Stimulated activated CD8-positive, alpha-beta memory T cell treated with anti-CD3 and anti-CD28 coated beads, Interleukin-4, amount 100 ng/mL, for 1 hour (primary cell): ENCODE measurements at places on chromosomes 12 and 14.
A peak's percentile ranks its signal among the peaks of the same experiment; 100 is the strongest.

DNA sequence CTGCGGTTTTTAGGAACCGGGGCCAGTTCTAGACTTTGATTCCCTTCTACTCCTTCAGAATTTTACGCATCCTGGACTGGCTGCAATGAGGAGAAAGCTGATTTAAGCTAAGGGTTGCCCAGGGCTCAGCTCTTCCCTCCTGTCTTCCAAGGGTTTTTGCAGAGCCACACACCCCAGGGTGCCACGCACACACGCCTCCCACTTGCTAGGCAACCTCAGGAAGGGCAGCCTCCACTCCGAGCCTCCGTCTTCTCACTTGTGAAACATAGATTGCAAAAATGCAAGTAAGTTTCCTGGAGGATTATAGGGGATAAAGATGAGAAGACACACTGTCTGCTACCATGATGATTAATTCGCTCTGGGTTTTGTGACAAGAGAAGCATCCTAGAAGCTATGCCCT is 31.7 kb downstream of the NOS1 start:
- no peak for DNase-seq

DNA sequence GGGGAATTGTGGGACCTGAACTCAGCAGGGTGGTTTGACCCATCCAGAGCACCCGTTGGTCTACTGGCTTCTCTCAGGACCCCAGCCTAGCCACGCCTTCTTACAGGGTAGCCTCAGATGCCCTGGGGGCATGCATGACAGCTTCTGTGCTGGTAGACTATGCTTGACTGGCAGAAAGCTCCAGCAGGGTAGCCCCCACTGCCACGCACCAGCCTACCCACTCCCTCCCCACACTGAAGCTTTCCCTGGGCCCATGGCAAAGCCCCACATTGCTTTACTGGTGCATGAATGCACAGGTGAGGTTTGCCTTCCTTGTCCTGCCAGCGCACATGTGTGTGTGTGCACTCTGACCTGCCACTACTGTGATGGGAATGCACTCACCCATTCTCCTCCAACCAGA is 772.2 kb downstream of the LRFN5 start:
- DNase-seq = no peak

- no peak for DNase-seq
Observed at GRCh38 chr14:98819132-98819866, 452.7 kb downstream of the BCL11B start.

- no peak for DNase-seq
Observed at GRCh38 chr12:96448300-96448699, 41.1 kb upstream of the CFAP54 start.

GRCh38 chr14:39175445-39176262 is 600 bp downstream of the PNN start:
- DNase-seq = peak; percentile 20

DNA sequence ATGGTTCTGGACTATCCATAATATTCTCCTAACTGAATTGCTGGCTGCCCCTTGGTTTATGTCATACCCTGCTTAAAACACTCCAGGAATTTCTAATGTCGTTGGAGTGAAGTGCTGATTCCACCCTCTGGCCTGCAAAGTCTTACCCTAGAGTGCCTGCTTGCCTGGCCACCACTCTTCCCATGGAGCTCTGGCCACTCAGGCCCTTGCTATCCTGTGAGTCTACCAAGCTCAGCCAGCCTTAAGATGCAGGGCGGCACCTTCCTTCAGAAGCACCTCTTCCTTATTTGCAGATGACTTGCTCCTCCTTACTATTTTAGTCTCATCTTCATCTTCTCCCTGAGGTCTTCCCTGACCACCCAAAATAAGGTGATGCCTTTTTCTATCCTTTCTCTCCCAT is 35.3 kb downstream of the SLC6A15 start:
- DNase-seq = no peak

DNA sequence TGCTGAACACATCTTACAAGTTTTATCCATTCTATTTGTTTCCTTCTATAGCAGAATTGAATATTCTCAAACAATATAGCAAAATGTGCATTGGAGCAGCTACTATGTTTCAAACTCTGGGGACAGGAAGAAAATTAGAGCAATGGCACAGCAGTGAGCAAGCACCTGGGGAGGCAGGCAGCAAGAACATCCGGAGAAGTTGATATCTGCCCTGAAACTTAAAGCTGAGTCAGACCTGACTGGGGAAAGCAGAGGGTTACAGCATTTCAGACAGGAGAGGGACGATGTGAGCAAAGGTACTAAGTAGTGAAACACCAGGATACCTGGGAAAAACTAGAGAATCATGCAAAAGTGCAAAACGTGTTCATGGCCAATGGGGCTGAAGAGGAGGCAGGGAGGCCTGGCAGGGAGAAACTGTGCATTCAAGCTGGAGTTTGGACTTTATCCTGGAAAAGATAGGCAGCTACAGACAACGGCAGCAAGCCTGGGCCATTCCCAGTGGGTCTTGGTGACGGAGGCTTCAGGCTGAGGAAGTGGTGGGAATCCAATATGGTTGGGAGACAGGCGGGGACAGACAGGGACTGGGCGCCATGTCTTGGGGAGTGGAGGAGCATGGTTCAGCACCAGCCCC is 118.0 kb upstream of the CDKN3 start:
- no peak for DNase-seq

DNA sequence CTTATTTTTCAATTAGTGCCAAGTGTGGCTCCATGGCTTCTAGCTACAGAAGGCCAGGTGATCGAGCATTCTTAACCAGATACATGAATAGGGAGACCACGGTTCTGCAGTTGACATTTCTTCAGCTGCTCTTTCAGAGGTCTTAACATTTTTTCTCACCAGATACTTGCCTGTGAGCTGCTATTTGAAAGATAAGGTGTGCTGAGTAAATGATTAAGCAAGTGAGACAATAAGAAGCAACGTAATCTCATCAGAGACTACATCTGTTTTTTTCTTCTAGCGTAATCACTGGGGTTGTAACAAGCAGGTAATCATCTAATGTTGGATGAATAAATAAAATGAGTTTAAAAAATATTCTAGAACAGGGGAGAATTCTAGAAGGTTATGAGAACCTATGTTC is 912.9 kb downstream of the DIO2 start:
- DNase-seq = no peak

DNA sequence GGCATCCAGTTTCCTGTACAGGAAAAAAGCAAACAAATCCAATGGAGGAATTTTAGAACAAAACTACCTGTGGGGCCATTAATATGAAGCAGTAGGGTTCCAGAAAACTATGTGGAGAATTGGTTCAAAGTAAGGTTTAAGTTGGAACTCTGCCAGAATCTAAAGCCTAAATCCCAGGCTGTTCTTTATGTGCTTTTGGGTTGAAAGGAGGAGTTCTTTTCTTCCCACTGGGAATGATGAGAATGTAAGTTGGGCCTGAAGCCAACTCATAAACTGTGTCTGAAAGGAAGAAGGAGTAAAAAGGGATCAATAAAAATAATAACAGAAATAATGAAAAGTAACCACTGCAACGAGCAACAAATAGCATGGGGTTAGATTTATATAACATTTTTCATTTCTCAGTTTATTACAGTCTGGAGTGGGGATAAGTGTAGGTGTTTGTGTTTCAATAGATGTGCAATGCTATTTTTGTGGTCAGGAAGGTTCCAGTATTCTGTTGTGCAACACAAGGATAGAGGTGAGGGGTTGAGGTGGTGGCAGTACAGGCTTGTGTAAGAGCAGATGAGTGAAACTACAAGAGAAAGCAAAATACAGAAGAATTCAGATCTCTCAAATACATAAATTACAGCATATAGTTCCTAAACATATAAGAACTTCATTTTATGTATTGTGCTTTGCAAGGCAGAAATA is 373.6 kb downstream of the EMP1 start:
- no peak for DNase-seq

- DNase-seq = no peak
Observed at GRCh38 chr12:45591635-45592034, 137.9 kb upstream of the ARID2 start.

GRCh38 chr14:61889914-61890351 is 127.7 kb downstream of the SNAPC1 start:
- DNase-seq = no peak

DNA sequence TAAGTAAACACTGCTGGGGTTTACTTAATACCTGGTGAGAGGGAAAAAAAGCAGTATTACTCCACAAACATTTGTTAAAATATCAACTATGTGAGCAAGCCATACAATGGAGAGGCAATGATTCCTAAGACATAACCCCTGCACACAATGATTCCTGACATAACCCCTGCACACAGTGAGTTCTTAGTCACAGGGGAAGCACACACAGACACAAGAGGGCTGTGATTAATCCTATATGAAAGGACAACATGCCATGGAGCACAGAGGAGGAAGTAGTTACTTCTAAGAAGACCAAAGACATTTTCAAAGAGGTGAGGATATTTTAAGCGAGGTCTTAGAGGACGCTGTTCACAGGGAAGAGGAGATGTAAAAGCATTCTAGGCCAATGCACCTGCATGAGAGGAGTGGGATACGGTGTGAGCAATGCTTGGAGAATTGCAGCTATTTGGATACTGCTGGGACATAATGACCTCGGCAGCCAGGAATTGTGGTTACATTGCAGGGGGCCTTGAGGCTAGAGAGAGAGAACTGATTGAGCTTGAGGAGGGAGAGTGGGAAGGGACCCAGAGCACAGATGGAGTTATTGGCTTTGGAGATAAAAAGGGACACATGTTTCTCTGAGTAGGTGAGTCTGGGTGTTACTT is 211.9 kb downstream of the APAF1 start:
- DNase-seq = no peak

GRCh38 chr14:20711685-20712084 is 23.1 kb downstream of the ANG start:
- DNase-seq = no peak

GRCh38 chr14:61710853-61711817 is 15.8 kb downstream of the HIF1A start:
- no peak for DNase-seq

- no peak for DNase-seq
Observed at GRCh38 chr12:126926023-126926594, 1340.9 kb upstream of the TMEM132C start.

GRCh38 chr12:75842090-75842489 is 189.5 kb downstream of the PHLDA1 start:
- DNase-seq = no peak

DNA sequence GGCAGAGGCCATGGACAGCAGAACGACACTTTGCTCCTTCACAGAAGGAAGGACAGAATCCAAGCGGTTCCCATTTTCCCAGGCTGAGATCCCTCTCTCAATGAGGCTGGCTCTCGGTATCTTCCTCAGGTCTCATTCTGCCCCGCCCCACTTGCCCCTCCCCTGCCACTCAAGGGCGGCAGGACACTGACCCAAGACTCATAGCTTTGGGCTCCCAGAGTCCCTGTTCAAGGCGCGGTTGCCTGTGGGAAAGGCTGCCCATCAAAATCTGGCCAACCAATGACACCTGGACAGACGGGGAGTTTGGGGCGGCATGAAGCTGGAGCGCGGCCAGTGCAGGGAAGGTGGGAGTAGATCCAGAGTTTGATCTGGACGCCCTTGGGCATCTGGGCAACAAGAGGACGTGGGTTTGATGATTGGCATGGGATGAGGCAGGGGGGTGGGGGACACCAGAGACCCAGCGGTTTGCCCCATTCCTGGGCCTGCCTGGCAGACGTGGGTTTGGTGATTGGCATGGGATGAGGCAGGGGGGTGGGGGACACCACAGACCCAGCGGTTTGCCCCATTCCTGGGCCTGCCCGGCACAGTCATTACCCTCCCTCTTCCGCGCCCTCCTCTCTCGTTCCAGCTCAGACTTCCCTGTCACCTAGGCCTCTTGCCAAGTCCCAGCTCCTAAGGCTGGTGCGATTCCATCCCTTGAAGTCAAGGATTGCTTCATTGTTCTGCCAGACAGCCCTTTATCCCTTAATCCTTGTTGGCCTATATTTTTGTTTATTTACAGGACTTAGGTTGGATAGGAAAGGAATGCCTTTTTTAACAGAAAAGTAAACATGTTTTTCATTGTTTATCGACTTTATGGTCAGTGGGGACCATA is 92.1 kb downstream of the NINJ2 start:
- no peak for DNase-seq

- no peak for DNase-seq
Observed at GRCh38 chr12:4251216-4251891, 22.2 kb upstream of the CCND2 start.

DNA sequence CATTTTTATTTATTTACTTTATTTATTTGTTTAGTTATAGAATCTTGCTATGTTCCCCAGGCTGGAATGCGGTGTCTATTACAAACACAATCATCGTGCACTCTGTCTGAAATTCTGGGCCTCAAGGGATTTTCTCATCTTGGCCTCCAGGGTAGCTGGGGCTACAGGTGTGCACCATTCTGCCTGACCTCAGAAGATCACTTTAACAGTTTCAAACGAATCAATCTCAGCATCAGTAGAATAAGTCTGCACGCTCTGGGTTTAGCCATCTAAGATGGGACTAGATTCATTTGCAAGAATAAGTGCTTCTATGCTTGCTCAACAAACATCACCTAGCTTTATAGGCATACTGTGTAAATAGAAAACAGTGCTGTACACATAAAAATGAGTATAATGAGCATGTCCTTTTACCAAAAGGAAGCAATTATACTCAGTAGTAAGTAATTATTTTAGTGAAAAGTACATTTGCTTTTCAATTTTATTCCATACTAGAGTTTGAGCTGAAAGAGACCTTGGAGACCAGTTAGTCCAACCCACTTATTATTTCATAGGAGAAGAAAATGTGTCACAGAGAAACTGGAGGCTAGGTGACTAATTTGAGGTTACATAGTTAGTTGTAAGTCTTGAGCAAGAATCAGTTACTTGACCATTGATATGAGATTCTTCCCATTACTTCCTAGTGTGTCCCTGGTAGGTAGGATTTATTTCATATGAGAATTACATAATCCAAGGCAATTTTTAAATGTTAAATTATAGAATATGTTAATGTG is 456.5 kb upstream of the LMO3 start:
- no peak for DNase-seq

DNA sequence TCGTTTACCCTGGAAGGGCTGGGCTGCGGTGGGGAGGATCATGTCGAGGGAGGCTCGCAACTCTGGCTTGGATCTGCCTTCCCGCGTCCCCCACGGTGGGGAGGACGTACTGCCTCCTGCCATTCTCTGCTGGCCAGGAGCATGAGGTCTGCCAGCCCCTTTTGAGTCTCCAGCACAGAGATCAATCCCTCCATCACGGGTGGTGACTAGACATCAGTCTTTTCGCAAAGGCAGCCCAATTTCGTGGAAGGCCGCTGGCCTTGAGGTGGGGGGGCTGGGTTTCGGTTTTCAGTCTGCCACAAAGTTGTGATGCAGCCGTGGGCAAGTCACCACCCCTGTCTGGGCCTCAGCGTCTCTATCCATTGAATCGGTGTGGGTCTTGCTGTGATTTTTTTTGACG is 62.2 kb downstream of the PRMT8 start:
- DNase-seq = no peak

- no peak for DNase-seq
Observed at GRCh38 chr12:54384591-54385041, at the start of gene ZNF385A. Gene ZNF385A, minus strand, starts transcription at chr12:54384733. Its CDS starts 219 bp downstream, at chr12:54384514.

DNA sequence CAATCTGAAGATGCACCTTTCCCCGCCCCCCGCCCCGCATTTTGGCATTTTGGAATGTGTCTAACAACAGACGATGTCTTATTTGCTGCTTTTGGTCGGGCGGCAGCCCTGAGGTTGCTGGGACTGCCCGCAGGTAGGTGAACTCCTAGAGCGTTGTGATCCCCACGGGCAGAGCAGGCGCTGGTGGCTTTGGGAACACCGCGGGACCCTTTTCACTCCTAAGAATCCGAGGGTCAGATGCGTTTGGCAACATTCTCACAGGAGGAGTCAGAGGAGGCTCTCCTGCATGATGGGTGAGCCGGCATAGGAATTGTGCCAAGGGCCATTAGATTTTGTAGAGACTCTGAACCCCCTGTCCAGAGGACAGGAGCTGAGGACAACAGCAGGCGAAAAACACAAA is 41.9 kb downstream of the HCAR2 start:
- DNase-seq = no peak
